ENCODE measurements at places on chromosomes 3 and 15.

DNA sequence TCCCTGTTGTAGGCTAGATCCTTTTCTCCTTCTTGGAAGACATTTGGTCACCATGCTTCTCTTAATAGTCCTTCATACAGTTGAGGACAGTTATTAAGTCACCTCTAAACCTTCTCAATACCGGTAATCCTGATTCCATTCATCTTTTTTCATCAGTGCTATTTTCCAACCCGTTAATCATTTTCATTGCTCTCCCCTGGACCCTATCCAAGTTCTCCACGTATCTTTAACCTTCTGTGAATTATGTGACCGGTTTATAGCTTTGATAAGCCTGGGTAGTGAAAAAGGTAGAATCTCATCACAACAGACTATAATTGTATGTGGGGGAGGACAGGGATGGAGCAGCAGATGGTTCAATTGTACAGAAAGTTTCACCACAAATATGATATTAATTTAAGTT lies 168.5 kb downstream of the MECOM start:
- H3K4me1 ChIP-seq, result peaks cover 29% of the 10 kb centered on the region
- no peak overlapping the region for H3K27ac ChIP-seq
- H3K36me3 ChIP-seq, result no peaks in the 10 kb centered on the region
- H3K4me3 ChIP-seq, result no peak overlapping the region
- H3K27me3 ChIP-seq, result no peaks in the 10 kb centered on the region

- H3K4me1 ChIP-seq, result peaks cover 3% of the 10 kb centered on the region
- no peak for DNase-seq
- H3K27ac ChIP-seq, result no peak overlapping the region
- H3K27me3 ChIP-seq, result no peaks in the 10 kb centered on the region
- no peak overlapping the region for H3K4me3 ChIP-seq
These were observed 230.5 kb upstream of the PROK2 start for GRCh38 chr3:72015463-72015862.

GRCh38 chr15:79863886-79864285 lies 32.9 kb downstream of the MTHFS start:
- peaks cover 4% of the 10 kb centered on the region for H3K36me3 ChIP-seq
- DNase-seq, result no peak
- H3K27ac ChIP-seq, result no peak overlapping the region
- H3K4me1 ChIP-seq, result no peaks in the 10 kb centered on the region

DNA sequence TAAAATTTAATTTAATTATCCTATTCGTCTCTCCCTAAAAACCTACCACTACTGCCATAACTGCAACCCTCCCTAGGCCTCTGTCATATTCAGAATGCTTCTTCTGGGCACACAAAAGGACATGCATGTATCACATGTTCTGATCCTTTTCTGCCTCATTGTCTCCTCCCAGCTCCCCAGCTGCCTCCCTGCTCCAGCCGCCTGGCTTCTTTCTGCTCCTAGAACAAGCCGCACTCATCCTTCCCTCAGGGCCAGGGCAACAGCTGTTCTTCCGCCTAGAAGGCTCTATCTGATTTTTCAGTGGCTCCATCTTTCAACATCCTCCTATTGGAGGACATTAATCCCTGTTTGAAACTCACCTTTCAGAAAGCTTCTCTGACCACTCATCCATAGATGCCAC lies 38.6 kb downstream of the TMED3 start:
- H3K27me3 ChIP-seq, result no peaks in the 10 kb centered on the region
- H3K36me3 ChIP-seq, result no peaks in the 10 kb centered on the region
- no peak for DNase-seq
- no peak overlapping the region for H3K4me3 ChIP-seq
- H3K4me1 ChIP-seq, result no peaks in the 10 kb centered on the region

GRCh38 chr15:41911691-41912345 lies 18.0 kb upstream of the SPTBN5 start:
- DNase-seq, result no peak
- H3K4me1 ChIP-seq, result peaks cover 5% of the 10 kb centered on the region
- H3K4me3 ChIP-seq, result no peak overlapping the region
- peaks cover 53% of the 10 kb centered on the region for H3K36me3 ChIP-seq

GRCh38 chr3:43742920-43743319 lies 52.2 kb downstream of the ABHD5 start:
- DNase-seq, result no peak
- no peaks in the 10 kb centered on the region for H3K4me1 ChIP-seq
- H3K4me3 ChIP-seq, result no peak overlapping the region
- peaks cover 1% of the 10 kb centered on the region for H3K27me3 ChIP-seq

All from endothelial cell (in vitro differentiated cells).